ENCODE measurements at places on chromosomes 7 and 10.
A peak's percentile ranks its signal among the peaks of the same experiment; 100 is the strongest.

- DNase-seq = no peak
These were observed 7.6 kb downstream of the ARHGAP12 start for GRCh38 chr10:31921031-31921430.

GRCh38 chr7:98470485-98471240 is 69.8 kb upstream of the BAIAP2L1 start:
- DNase-seq = peak; percentile 2

DNA sequence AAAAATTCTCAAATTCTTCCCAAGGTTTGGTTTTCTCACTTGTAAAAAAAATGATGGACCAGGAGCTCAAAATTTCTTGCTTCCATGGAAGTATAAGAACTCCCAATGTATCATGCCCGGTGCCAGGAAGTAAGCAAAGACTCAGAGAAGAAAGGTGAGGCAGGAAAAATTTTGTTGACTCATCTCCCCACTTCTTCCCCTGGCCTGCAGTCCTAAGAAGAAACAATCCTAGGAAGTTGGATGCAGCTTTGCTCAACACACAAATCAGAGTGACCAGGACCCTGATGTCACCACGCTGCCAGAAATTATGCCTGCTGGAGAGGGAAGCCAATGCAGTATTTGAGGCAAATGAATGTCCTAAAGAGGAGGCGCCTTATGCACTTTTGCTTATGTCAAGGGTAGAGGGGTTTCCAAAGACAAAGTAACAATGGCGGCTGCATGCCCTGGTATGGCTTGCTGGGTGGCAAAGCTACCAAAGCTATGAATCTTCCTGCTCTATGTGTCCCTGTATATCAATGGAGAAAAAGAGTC is 163.6 kb downstream of the NEURL1 start:
- no peak for DNase-seq

DNA sequence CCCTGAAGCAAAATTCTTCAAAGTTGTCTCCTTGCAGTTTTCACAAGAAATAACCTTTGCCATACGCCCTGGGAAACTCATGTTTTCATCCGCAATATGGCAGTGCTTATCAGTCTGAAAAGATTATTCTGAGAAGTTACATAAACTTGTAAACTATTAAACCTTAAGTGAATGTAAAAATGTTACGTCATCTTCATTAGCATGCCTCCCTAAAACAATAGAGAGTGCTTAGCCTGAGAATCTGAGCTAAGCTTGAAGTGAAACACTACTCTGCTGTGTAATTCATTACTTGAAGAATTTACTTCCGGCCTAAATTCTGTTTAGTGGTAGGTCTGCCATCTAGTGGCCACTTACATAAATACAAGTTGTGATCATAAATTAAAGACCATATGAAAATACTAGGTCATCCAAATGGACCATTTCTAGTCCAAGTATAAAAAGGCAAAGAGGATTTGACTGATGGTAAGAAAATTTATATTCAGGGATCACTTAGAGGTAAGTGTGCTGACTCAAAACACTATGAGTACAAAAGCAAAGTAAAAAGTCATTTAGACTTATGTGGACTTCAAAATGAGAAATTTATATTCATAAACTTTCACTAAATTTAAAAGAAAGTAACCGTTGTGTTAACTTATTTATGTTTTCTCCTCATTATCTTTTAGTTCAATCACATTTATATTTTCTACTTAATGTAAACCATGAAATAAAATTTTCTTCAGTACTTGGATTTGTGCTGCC is 745.1 kb upstream of the LRRTM3 start:
- DNase-seq = no peak

DNA sequence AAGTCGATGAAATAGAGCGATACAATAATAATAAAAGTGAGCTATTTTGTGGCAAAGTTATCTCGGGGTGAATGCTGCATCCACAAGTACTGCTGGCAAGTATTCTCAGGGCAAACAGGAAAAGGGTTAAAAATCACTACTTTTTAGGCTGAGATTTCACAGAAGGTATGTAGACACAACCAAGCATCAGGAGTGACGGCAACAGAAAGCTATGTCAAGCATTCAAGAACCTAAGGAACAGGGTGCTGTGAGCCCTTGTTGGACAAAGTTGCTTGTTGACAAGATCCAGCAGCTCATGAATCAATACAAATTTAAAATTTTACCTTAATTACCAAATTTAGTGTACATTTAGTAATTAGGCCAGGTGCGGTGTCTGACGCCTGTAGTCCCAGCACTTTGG is 41.2 kb upstream of the C1QL3 start:
- no peak for DNase-seq

- DNase-seq = no peak
These were observed 131.4 kb downstream of the PRPF18 start for GRCh38 chr10:13717936-13718772.

DNA sequence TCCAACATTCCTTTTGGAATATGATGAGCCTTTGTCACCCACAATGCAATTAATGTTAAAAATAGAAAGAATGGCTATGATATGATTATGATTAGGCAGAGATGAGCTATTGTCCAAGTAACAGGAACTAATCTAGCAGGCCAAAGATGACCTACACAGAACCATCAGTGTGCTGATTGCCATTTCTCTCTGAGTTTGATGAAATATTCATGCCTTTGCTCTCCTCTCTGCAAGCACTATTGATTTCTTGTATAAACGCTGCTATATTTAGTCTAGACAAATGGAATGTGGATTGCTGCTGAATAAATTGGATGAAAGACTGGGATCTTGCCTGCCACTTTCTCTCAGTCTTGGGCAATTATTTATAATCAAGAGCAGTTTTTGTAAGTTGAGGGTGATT is 85.4 kb downstream of the HDAC9 start:
- peak; percentile 36 for DNase-seq

DNA sequence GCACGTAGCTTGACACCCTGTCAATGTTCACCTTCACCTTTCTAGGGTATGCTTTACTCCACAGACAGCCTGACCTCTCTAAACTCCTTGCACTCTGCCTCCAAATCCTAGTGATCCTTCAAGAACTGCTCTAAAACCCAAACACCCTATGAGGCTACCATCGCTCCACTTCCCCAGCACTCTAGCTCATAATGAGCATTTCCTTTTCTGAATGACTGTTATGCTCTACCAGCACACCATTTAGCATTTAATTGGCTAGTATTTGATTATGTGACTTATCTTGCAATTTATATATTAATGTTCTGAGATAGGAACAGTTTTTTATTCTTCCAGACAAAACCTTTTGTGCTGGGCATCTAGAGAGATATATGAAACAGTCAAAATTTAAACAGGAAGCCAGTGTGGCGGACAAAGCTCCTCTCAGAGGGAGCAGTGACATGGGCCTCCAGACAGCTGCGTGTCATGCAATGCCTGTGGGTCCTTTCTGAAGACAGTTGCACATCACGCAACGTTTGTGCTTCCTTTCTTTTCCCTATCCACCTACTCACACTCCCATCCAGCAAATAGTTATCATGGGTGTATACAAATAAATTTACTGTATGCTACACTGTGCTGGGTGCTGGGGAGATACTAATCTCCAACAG is 86.3 kb downstream of the ALOX5 start:
- DNase-seq = no peak

GRCh38 chr10:5079836-5080235 is 14.4 kb upstream of the AKR1C3 start:
- no peak for DNase-seq
